WTC11 (cell line): ENCODE measurements at places on chromosomes 6 and 20.

DNA sequence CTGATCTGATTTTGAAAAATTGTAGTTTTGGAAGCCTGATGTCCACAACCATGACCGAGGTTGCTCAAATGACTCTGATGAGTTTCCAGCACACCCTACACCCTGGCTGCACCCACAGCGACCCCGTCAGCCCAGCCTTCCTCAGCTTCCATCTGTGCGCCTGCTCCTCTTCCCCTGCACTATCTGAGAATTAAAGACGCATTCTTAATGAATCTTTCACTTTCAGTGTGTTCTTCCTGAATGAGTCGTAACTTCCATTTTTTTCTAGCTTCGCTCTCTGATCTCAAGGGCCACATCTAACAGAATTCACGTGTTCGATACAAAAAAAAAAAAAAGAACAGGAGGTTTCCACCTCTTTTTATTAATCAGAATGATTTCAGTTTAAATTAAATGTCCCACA lies 21.3 kb upstream of the RREB1 start:
- DNase-seq, result no peak

DNA sequence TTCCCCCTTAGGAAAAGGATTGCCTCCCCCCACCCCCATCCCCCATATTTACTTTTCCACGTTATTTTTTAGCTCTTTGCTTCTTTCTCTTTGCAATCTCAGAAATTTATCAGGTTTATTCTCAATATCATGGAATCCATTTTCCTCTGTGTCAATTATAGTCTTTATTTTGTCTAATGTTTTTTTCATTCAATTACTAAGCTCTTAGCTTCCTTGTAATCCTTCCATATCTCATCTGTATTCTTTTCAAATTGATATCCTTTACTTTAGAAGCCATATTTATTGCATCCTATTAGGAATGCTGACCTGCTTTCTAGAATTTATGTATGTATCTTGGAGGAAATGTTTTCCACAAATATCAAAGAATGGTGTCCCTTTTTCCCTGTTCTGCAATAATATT lies 39.3 kb downstream of the TMC2 start:
- no peak for DNase-seq

- DNase-seq, result no peak
Observed at GRCh38 chr6:5532941-5533340, 271.6 kb downstream of the FARS2 start.

DNA sequence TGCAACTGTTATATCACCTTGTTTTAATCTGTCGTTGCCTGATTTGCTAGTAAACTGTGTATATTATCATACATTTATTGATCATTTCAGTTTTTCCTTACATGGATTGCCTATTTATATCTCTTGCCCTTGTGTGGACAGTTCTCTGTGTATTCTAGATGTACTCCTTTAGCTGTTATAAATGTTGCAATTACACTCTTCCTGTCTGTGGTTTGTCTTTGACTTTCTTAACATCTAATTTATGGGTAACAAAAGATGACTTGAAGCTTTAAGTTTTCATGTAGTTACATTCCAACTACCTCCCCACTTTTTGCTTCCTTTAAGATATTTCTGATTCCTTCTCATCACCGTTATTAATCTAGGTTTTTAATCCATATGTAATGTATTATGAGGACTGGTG lies 22.6 kb downstream of the PLCB1 start:
- DNase-seq, result no peak

GRCh38 chr20:34426026-34426425 lies 63.0 kb downstream of the ITCH start:
- no peak for DNase-seq

- DNase-seq, result peak; percentile 43
Observed at GRCh38 chr20:36815454-36816091, 42.0 kb upstream of the DSN1 start.

DNA sequence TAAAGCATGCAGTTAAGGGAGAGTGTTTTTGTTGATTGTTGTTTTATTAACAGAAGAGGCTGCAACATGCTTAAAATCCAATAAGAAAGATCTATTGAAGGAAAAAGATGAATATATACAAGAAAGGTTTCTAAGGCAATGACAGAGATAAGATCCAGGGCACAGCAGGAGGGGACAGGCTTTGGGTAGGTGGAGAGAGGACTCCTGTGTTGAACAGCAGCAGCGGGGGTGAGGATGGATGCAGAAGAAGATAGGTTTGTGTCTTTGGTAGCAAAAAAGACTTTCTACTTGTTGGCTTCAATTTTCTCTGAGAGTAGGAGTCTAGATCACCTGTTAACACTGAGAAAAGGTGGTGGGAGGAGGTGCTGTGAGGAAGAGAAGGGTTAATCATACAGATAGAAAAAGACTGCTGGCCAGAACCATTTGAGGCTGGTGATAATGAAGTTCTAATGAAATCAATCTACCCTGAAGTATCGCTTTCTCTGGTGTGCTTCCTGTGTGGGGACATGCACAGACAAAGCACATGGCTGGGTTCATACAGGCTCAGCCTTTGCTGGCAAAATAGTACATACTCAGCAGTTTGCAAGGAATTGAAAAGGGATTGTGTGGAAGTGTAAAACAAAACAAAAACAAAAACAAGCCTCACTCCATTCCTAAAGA lies 17.2 kb upstream of the DST start:
- DNase-seq, result no peak

GRCh38 chr20:57003012-57003411 lies 263.4 kb downstream of the BMP7 start:
- DNase-seq, result no peak

- peak; percentile 64 for DNase-seq
Observed at GRCh38 chr20:9515741-9516233, 1.4 kb downstream of the LAMP5 start.

DNA sequence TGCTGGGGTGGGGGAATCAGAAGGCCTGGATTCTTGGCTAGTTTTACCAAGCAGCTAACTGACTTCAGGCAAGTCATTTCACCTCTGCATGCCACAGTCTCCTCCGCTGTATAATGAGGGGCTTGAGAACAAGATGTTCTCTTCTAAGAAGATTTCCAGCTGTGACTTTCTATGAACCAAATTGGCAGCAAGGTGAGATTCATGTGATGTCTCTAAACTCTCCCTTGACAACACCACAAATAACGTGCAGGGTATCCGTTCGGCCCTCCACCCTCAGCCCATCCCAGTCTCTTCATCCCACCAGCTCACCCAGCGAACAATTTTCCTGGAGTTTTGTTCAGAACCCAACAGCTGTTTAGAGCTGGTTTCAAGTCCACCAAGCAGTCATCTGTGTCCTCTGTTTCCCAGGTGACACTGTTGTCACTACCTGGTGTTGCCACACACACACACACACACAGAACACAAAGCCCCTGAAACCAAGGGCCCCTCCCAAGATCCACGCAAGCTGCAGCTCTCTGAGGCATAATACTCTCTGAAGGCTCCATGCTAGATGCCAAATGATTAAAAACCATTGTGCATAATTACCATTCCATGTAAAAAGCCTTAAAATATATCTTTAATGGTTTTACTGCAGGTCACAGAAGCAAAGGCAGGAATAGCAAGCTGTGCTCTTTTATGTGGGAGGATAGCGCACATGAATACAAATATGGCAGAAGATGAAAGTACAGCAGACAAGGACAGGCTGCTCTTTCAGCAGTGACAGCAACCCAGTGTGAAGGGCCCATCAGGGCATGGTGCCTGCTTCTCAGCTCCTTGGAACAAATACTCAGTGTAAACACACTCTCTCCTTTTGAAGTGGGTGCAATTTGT lies 48.2 kb downstream of the ARHGAP18 start:
- no peak for DNase-seq

GRCh38 chr6:22442826-22443225 lies 126.5 kb upstream of the HDGFL1 start:
- no peak for DNase-seq

DNA sequence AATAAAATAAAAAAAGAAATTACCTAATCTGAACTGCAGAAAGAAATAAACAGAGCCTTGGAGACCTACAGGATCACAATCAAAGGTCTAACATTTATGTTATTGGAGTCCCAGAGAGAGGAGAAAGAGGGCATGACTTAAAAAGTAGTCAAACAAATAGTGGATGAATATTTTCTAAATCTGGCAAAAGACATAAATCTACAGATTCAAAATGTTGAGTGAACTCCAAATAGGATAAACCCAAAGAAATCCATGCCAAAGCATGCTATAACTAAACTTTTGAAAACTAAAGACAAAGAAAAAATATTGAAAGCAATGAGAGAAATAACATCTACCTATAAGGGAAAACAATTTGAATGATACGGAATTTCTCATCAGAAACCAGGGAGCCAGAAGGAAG lies 38.2 kb downstream of the PSMB1 start:
- no peak for DNase-seq

GRCh38 chr20:5481872-5482271 lies 165.1 kb upstream of the PROKR2 start:
- DNase-seq, result no peak

DNA sequence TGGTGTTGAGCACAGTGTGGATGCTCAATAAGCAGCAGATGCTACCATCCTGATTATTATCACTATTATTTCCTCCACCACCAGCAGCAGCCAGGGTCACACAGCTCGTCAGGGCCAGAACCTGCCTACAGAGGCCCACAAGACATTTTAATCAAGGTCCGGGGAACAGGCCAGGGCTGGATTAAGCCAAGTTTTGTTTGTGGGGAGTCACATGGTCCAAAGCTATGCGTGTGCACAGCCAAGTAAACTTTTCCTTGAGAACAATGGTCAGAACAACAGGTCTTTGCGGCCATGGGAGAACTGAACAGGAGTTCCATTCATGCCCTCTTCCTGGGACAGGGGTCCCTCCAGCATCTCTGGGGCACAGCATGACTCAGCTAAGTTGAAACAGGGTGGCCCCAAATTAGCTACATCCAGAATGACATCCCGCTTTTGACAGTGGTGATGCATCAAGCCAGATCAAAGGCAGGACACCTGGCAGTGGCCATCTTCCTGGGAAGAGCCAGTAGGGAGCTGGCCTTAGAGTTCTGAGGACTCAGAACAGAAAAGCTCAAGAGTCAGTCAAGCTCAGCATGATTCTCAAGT lies 11.7 kb downstream of the SNTA1 start:
- no peak for DNase-seq

GRCh38 chr20:37803438-37804307 lies 99.3 kb upstream of the VSTM2L start:
- no peak for DNase-seq

- DNase-seq, result no peak
Observed at GRCh38 chr6:150142097-150142669, 661 bp upstream of the PPP1R14C start.

DNA sequence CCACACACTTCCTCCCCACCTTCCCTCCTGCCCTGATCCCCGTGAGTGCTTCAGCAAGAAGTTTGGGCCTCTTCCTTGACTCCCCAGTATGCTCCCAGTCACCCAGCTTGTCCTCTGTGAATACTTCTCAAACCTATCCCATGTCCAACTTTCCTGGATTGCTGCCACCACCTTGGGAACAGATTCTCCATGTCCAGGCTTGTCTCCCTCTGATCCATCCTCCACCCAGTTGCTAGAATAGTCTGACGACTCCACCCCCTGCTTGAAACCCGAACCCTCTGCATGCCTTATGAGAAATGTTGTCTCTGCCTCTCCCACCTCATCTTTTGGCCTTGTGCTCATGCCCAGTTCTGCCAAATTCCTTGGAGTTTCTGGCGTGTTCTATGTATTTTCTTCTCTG lies 108.0 kb downstream of the PPP1R14C start:
- DNase-seq, result peak; percentile 20

GRCh38 chr6:157134402-157135047 lies 188.8 kb downstream of the TMEM242 start:
- DNase-seq, result no peak

DNA sequence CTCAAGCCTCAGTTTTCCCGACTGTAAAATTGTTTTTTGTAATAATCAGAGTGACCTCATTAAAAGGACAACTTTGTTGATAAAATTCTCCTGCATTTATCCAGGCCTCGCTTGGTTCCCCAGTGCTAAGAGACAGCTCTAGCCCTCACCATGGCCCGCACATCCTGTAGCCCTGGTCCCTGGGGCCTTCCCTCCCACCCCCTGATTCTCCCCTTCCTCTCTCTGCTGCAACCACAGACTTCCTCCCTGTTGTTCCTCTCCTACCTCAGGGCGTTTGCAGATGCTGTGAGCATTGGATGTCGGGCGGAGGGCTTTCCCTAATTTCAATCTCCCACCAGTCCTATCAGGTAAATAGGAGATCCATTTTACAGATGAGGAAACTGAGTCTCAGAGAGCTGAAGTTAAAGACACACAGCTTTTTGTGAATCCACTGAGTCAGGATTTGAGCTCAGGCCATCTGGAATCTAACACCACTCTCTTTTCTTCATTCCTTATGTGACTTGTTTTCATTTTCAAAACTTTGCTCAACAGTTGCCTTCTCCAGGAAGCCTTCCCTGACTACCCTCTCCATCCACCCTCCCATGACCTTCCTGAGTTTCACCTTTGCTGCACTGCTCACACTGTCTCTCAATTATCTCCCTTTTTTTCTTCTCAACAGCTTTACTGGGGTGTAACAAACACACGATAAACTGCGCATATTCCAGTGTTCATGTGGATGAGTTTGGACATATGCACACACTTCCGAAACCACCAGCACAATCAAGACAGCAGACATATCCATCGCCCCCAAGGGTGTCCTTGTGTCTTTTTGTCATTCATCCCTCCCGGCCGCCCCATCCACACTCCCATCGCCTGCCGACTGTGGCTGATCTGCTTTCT lies 107.1 kb downstream of the CEBPB start:
- no peak for DNase-seq

GRCh38 chr6:2436410-2437154 lies 191.2 kb upstream of the GMDS start:
- no peak for DNase-seq

- DNase-seq, result no peak
Observed at GRCh38 chr6:39729945-39730344, 4.7 kb upstream of the KIF6 start.

GRCh38 chr6:90049295-90049694 lies 155.0 kb downstream of the GJA10 start:
- DNase-seq, result no peak

GRCh38 chr6:15033850-15034203 lies 212.0 kb upstream of the JARID2 start:
- no peak for DNase-seq

DNA sequence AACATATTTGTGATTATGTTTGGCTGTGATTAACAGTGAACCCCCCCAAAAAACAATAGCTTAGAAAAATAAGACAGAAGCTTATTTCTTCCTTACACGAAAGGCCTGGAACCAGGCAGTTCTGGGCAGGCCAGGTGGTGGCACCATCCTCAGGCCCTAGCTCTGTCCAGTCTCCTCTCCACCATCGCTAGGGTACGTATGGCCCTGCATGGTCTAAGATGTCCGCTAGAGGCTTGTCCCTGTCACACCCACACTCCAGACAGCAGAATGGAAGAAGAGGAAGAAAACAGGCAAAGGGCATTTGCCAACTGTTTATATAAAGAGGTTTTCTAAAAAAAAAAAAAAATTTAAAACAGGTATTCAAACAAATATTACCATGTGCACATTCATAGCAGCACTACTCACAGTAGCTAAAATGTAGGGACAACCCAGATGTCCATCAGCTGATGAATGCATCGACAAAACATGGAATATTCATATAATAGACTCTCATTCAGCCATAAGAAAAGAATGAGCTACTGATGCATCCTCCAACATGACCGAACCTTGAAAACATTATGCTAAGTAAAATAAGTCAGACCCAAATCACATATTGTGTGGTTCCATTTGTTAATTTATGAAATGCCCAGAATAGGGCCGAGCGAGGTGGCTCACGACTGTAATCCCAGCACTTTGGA lies 6.7 kb downstream of the TGM3 start:
- DNase-seq, result peak; percentile 25
